ENCODE measurements at places on chromosomes 13 and 19.

- DNase-seq = no peak
Observed at GRCh38 chr13:43877766-43878165, 1.8 kb downstream of the CCDC122 start.

GRCh38 chr13:114166381-114167131, 12.5 kb upstream of the CFAP97D2 start:
- no peak for DNase-seq

GRCh38 chr13:37143911-37144310, 38.4 kb upstream of the CSNK1A1L start:
- peak; percentile 60 for DNase-seq

- peak; percentile 95 for DNase-seq
Observed at GRCh38 chr19:8361921-8362793, 1.8 kb upstream of the ANGPTL4 start.

DNA sequence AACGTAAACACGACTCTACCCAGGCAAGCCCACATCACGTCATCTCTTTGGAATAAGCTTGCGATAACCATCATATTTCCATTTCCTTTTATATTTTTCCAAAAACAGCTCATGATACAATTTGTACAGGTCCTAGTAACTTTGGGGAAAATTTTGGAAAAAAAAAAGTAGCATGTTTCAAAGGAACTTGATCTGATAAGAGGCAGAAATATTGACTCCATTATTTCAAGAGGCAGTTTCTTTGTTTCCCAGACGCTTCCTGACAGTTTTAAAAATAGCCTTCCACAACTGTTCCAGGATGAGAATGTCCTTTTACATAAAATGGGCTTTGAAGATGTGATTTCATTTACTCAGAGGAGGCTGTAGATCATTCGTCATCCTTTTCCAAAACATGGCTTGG, 23.1 kb downstream of the KLF2 start:
- DNase-seq = no peak

GRCh38 chr19:50772476-50772875, 2.2 kb downstream of the GPR32 start:
- no peak for DNase-seq
